ENCODE measurements at places on chromosomes 4 and X.
A peak's percentile ranks its signal among the peaks of the same experiment; 100 is the strongest.

GRCh38 chrX:10524578-10524977 is 95.8 kb downstream of the MID1 start:
- no peaks in the 10 kb centered on the region for H3K36me3 ChIP-seq
- no peaks in the 10 kb centered on the region for H3K4me1 ChIP-seq
- no peak overlapping the region for H3K4me3 ChIP-seq
- H3K27me3 ChIP-seq, result no peaks in the 10 kb centered on the region
- no peak for DNase-seq

- DNase-seq, result peak; percentile 40
- H3K27ac ChIP-seq, result peak overlapping the region; percentile 14
- peak overlapping the region; percentile 98 for H3K4me3 ChIP-seq
- peaks cover 15% of the 10 kb centered on the region for H3K4me1 ChIP-seq
- H3K27me3 ChIP-seq, result no peaks in the 10 kb centered on the region
Observed at GRCh38 chr4:169621731-169622492, 1.5 kb downstream of the CLCN3 start.

GRCh38 chr4:15341733-15342300 is 86.0 kb upstream of the C1QTNF7 start:
- no peaks in the 10 kb centered on the region for H3K4me1 ChIP-seq
- no peak overlapping the region for H3K27ac ChIP-seq
- DNase-seq, result no peak
- no peak overlapping the region for H3K4me3 ChIP-seq
- H3K36me3 ChIP-seq, result no peaks in the 10 kb centered on the region

DNA sequence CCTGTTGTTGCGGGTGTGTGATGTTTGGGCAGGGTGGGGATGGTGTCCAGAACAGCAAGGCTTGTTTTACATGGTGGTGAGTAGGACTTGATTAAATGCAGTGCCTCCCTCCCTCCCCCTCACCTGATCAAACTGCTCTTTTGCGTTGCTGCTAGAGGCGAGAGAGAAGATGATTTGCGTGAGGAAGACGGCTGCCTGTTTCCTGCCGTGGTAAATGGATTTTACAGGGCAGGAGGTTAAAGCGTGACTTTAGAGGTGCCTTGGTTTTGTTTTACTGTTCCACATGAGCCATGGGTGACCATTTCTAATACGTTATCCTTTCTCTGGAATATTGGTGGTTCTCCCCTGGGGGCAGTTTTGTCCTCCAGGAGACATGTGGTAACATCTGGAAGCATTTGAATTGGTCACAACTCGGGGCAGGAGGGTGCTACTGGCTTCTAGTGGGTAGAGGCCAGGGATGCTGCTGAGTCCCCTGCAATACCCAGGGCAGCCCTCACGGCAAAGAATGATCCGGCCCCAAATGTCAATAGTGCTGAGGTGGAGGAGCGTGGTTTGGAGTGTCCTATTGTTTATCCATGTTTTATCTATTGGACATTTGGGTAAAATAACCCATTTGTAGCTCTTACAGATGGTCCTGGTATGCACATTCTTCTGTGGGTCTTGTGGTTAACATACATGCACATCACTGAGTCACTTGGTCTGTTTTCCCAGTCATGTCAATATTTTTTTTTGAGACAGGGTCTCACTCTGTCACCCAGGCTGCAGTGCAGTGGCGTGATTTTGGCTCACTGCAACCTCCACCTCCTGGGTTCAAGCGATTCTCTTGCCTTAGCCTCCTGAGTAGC is 73.7 kb downstream of the SHROOM2 start:
- no peak overlapping the region for H3K27ac ChIP-seq
- DNase-seq, result no peak
- no peaks in the 10 kb centered on the region for H3K27me3 ChIP-seq
- no peak overlapping the region for H3K4me3 ChIP-seq

DNA sequence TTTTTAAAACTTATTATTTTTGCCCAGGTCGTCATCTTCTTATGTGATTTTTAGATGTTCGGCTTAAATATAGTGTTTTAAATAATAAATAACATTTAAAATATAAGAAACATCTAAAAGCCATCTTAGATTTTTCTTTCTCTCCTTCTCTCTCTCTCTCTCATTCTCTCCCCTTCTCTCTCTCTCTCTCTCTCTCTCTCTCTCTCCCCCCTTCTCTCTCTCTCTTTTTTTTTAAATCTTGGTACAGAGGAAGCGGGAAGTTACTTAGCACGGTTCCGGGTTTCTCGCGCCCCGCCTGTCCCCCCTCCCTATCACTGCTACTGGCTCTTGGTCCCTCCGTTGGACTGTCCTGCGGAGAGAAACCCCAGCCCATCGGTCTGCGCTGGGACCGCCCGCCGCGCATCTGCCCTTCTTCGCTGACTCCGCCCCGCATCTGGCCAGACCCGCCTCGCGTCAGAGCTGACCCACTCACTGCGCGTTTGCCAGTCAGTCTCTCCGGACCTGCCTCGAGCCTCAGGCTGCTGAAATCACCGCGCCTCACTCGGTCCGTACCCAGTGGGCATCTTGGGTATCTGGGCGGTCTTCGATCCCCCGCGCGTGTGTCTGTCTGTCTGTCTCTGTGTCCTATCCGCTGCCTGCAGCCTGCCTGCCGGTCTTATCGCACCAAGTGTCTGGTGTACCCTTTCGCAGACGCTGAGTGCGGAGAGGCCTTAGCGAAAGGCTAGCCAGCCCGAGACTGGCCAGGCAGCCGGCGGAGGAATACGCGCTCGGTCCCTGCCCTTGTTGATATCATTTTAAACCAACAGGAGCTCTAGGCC is at the start of gene PABPC5:
TSS of gene PABPC5 (plus strand) at position 489 of the 818 bp plus-strand sequence. CDS start 739 bp downstream, outside the sequence.
- no peaks in the 10 kb centered on the region for H3K36me3 ChIP-seq
- H3K27ac ChIP-seq, result no peak within 1 kb of the TSS
- H3K4me1 ChIP-seq, result no peaks in the 10 kb centered on the region
- no peak within 1 kb of the TSS for H3K4me3 ChIP-seq

DNA sequence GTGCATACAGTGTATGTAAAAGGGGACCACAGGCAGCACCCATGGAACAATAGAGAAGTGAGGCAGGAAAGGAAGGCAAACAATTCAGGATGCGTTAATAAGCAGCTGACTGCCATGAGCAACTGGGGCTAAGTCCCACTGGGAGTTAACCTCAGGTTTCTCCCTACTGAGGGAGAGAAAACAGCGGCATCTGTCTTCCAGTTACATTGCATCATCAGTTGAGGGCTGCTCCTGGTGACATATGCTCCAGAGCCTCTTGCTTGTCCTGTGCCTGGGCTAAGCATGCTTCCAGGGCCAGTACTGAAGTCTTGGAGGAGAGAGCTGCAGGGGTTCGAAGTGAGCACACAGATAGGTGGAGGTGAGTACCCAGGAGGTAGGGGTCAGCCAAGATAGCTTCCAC is 24.3 kb downstream of the RAI2 start:
- H3K27ac ChIP-seq, result no peak overlapping the region
- no peaks in the 10 kb centered on the region for H3K27me3 ChIP-seq
- H3K4me1 ChIP-seq, result no peaks in the 10 kb centered on the region
- DNase-seq, result no peak

GRCh38 chr4:99013402-99013843 is 17.9 kb downstream of the METAP1 start:
- no peak for DNase-seq
- no peak overlapping the region for H3K4me3 ChIP-seq
- no peaks in the 10 kb centered on the region for H3K36me3 ChIP-seq
- H3K4me1 ChIP-seq, result no peaks in the 10 kb centered on the region
- no peak overlapping the region for H3K27ac ChIP-seq
- H3K27me3 ChIP-seq, result no peaks in the 10 kb centered on the region

GRCh38 chrX:39144956-39145355 is 343.7 kb downstream of the MID1IP1 start:
- H3K4me1 ChIP-seq, result peaks cover 29% of the 10 kb centered on the region
- no peaks in the 10 kb centered on the region for H3K36me3 ChIP-seq
- DNase-seq, result no peak

DNA sequence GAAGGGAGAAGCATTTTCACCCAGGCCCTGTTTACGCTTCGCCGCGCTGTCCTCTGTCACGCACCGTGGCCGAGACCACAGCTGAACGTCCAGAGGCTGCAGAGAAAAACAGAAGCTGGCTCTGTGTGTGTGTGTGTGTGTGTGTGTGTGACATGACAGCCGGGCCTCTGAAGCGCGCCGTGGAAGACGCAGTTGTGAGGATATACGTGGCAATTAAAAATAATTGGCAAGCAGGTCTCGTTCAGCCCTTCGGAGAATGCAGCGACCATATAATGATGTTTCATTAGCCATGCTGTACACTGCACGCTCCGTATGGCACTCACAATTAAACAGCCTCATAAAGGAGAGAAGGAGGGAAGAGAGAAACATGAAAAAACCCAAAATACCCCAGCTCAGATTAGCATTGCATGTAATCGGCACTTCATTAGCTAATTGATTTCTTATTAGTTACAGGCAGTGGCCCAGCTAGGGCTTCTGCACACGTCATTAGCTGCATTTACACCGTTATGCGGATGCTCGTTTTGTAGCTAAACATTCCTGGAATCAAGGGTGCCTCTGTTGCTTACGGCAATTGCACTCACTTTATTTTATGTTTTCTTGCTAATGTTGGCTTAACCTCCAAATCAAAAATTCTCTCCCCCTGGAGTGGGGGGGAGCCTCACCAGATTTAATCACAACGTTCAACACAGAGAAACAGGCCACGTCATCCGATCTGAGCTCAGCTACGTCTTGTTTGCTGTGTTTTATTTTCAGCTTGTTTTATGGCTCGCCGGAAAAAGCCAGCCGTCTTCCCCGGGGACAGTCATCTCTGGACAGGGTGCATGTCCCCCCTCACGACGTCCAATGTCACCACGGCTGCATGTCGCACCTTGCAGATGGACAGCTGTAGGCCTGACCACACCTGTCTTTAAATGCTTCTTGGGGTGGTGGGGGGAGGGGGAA is 74.6 kb upstream of the SHOX start:
- H3K4me1 ChIP-seq, result no peaks in the 10 kb centered on the region
- H3K27ac ChIP-seq, result no peak overlapping the region
- no peaks in the 10 kb centered on the region for H3K36me3 ChIP-seq
- H3K27me3 ChIP-seq, result no peaks in the 10 kb centered on the region
- DNase-seq, result no peak

- H3K27ac ChIP-seq, result no peak overlapping the region
- H3K27me3 ChIP-seq, result no peaks in the 10 kb centered on the region
- no peak overlapping the region for H3K4me3 ChIP-seq
- no peaks in the 10 kb centered on the region for H3K4me1 ChIP-seq
- DNase-seq, result no peak
Observed at GRCh38 chr4:79913581-79913980, 159.4 kb downstream of the ANTXR2 start.

DNA sequence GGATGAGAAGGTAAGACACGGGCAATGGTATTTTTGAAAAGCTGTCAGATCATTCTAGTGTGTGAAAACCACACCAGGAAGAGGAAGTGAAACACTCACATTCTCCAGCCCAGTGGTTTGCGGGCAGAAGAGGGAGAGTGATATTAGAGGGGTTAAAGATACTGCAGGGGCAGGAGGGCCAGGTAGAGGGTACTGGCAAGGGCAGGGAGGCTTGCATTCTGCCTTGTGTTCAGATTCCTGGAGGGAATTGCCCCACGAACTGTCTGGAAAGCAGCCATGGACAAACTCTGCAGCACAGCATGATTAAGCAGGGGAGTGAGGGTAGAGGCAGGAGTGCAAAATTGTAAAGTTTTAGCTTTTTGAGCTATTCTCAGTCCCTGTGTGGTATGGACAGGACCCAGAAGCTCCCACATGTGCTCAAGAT is 30.9 kb downstream of the NIPAL1 start:
- no peak overlapping the region for H3K27ac ChIP-seq
- peaks cover 3% of the 10 kb centered on the region for H3K4me1 ChIP-seq
- peaks cover 94% of the 10 kb centered on the region for H3K27me3 ChIP-seq
- H3K36me3 ChIP-seq, result no peaks in the 10 kb centered on the region
- DNase-seq, result peak; percentile 73
- H3K4me3 ChIP-seq, result no peak overlapping the region

- no peaks in the 10 kb centered on the region for H3K36me3 ChIP-seq
- H3K27me3 ChIP-seq, result no peaks in the 10 kb centered on the region
- no peaks in the 10 kb centered on the region for H3K4me1 ChIP-seq
Observed at GRCh38 chr4:1488831-1489638, 82.8 kb upstream of the NKX1-1 start.

DNA sequence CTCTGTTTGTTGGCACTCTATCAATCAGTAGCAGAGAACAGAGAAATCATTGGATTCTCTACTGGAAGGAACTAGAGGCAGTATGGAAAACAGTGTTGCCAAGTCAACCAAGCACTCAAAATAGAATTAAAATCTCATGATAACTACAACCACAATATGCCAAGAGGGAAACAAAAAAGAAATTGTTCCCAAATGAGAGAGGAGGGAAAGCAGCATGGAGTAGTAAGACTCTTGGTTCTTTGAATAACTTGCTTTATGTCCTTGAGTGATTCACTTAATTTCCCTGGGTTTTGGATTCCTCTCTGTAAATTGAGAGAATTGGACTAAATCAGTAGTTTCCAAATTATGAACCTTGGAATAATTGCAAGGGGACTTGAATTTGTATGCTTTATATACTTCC is 285.5 kb upstream of the ANKRD50 start:
- no peak for DNase-seq
- H3K36me3 ChIP-seq, result no peaks in the 10 kb centered on the region
- peaks cover 12% of the 10 kb centered on the region for H3K4me1 ChIP-seq
- no peak overlapping the region for H3K27ac ChIP-seq
- no peak overlapping the region for H3K4me3 ChIP-seq

GRCh38 chrX:115521741-115522140 is 39.2 kb upstream of the PLS3 start:
- H3K4me1 ChIP-seq, result no peaks in the 10 kb centered on the region
- no peaks in the 10 kb centered on the region for H3K27me3 ChIP-seq
- DNase-seq, result no peak
- H3K4me3 ChIP-seq, result no peak overlapping the region

- DNase-seq, result no peak
- no peak overlapping the region for H3K27ac ChIP-seq
- no peaks in the 10 kb centered on the region for H3K36me3 ChIP-seq
- H3K4me1 ChIP-seq, result no peaks in the 10 kb centered on the region
- no peak overlapping the region for H3K4me3 ChIP-seq
- H3K27me3 ChIP-seq, result no peaks in the 10 kb centered on the region
Observed at GRCh38 chr4:107314156-107314555, 278.0 kb upstream of the DKK2 start.

DNA sequence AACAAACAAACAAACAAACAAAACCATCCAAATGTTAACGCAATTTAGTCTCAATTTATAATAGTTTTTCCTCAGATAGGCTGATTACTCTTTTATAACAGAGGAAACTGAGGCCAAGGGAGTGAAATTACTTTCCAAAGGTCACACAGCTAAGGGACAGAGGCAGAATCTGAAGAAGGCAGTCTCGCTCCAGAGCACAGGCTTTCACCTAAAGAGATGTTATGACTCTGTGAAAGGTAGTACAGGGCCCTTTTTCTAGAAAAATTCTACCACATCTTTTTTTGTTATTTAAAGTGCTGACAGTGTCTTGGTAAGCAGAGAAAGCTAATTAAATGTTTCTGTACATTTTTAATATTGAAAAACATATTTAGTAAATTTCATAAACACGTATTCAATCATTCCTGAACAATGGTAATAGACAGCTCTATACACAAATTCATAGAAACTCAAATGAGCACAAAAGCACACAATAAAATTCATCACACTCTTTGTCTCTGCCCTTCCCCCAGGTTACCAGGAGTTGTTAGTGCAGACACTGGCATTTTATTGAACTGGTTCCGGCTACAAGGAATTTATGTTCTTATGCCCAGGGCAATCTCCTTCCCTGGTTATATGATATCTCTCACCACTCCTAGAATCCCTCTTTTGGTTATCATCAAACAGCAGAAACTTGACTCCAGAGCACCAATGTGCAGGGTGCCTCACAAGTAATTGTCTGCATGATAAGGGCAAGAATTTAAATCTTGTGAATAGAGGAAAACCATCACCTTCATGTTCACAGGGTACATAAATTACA is 7.7 kb upstream of the APBB2 start:
- no peaks in the 10 kb centered on the region for H3K27me3 ChIP-seq
- no peaks in the 10 kb centered on the region for H3K36me3 ChIP-seq
- no peak for DNase-seq
- H3K4me1 ChIP-seq, result no peaks in the 10 kb centered on the region
